Omental fat pad (tissue), 4 donors: ENCODE measurements at places on chromosomes 13 and 19.

DNA sequence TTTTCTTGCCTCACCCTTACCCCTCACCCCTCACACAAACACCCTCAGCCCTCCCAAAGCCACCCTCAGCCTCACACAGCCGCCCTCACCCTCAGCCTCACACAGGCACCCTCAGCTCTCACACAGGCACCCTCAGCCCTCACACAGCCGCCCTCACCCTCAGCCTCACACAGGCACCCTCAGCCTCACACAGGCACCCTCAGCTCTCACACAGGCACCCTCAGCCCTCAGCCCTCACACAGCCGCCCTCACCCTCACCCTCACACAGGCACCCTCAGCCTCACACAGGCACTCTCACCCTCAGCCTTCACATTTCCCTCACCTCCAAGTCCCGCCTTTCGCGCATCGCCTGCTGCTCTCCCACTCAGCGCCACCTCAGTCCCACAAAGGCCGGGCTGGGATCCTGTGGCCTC, 287 bp upstream of the ZSCAN22 start:
- no peak for DNase-seq

GRCh38 chr13:40047322-40047771, 391.9 kb downstream of the COG6 start:
- DNase-seq: no peak

DNA sequence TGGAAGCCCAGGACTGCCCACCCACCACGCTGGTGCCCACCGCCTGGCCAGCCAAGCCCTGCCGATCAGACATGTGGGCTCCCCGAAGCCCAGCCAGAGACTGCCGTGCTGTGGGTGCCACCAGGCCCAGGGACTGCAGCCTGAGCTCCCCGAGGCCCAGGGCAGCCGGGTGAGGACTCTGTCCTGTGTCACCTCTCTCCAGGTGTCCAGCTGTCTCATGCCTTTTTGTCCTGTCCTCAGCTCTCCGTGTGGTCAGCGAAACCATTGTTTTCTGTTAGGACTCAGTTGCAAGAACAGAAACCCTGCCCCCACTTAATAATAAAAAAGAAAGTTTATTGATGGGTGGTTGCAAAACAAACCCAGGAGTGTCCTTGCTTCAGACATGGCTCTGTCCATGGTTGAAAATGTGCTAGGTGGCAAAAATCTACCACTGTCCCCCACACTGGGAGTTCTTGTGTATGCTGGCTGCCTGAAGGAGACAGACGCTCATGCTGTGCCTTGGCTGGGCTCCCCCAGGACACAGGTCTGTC, 9.9 kb downstream of the PLEKHF1 start:
- peak; percentile 9 for DNase-seq

DNA sequence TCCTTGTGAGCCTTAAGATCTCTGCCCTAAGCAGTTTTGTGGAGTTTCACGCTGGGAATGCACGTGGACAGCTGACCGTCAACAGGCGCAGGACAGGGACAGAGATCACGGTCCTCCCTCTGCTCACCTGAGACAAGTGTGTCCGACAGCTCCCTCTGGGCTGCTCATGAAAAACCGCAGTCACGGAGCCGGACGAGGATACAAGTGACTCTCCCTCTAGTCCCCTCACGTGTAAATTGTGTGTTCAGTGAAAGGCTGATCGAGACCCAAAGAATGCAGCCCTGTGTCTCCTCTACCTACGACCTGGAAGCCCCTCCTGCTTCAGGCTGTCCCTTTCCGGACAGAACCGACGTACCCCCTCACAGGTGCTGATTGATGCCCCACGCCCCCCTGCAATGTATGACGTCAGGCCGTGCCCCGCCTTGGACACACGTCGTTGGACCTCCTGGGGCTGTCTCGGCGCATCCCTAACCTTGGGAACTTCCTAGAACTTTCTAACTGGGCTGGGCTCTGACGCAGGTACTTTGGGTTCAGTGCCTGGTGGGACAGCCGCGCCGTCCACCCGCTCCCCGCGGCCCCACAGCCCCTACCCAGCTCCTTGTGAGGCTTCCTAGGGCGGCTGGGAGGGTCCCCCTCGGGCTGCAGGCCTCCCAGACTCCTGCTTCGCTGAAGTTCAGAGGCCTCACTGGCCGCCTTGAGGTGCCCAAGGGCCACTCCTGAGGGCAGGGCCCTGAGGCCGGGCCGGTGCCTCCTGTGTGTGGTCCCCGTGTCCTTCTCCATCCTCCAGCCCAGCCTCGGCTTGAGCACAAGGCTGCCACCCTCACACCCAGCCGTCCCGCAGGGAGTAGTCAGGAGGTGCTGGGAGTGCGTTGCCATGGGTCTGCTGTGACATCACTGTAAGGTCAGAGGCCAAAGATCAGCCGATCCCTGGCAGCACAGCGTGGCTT, at the start of gene C13orf46:
Gene C13orf46, minus strand, starts transcription at position 859 of the 947 bp plus-strand sequence. Its CDS starts 79 bp downstream, at position 780.
- DNase-seq: no peak

GRCh38 chr13:70729369-70729768, 621.1 kb upstream of the KLHL1 start:
- no peak for DNase-seq

GRCh38 chr13:21657538-21657937, 13.3 kb upstream of the FGF9 start:
- DNase-seq: no peak

DNA sequence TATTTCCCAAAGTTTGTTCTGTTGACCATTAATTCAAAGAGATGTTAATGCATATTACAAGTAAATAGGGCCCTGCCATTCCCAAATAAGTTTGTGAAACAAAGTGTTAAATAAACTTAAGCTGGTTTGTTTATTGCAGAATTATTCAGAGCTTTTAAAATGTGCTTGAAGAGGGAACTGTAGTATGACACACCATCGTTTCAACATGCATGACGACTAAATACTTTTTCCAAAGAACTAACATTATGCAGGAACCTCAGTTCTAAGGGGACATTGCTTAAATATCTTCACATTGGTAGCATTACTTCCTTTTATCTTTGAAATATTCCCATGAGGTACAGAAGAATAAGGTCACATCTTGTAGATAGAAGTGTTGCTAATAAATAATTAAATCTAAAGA, 14.6 kb downstream of the LHFPL6 start:
- DNase-seq: no peak

GRCh38 chr19:45952686-45953505, 20.8 kb downstream of the NOVA2 start:
- DNase-seq: no peak

DNA sequence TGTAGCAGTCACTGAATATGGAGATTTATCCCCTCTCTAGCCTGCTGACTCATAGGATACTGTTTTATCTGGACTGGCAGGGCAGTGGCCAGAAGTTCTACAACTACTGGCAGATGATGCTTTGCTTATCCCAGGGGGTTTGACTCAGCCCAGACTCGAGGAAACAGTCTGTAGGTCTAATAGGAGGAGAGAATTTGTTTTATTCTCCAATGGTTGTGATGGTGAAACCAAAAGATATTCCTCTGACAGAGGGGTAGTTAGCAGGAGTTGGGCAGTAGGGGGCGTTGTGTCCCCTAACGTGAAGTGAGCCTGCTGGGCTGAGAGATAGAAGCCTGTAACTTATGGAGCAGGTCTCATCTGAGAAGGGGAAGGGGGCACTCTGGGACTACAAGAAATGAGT, 74.9 kb downstream of the WTIP start:
- DNase-seq: no peak

DNA sequence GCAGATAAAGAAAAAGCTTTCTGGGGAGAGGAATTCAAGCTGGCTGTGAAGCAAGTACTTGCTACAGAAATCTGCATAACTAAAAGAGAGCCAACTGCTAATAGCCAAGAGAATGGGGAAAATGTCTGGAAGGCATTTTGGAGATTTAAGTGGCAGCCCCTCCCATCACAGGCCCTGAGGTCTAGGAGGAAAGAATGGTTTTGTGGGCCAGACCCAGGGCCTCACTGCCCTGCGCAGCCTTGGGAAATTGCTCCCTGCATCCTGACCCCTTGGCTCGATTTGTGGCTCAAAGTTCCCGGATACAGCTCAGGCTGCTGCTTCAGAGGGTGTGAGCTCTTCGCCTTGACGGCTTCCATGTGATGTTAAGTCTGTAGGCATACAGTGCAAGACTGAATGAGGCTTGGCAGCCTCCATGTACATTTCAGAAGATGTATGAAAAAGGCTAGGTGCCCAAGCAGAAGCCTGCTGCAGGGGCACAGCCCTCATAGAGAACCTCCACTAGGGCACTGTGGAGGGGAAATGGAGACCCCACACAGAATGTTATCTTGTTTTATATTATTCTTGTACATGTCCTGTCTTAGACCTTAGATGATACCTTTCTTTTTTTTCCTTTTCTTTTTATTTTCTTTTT, 34.4 kb downstream of the MZT1 start:
- DNase-seq: no peak
